ENCODE measurements at places on chromosomes 5 and 9.

GRCh38 chr9:115250621-115251032 lies 132.7 kb upstream of the TNC start:
- peak; percentile 95 for DNase-seq

- peak; percentile 81 for DNase-seq
These were observed 31.2 kb upstream of the SLC28A3 start for GRCh38 chr9:84371737-84372136.

- no peak for DNase-seq
These were observed 96.1 kb downstream of the C9orf152 start for GRCh38 chr9:110111868-110112267.

DNA sequence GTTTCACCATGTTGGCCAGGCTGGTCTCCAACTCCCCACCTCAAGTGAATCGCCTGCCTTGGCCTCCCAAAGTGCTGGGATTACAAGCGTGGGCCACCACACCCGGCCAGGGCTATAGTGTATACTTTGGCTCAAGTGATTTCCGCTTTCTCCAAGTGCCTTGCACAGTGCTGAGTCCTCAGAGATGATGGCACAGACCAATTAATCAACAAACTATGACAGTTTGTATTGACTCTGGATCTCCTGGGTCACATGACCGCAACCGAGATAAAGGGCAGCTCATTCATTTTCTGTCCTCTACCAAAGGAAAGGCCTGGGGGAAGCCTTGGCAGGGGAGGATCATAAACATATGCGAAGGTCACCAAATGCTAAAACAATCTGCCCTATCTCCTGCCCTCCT lies 11.4 kb upstream of the LARP1 start:
- DNase-seq = no peak

DNA sequence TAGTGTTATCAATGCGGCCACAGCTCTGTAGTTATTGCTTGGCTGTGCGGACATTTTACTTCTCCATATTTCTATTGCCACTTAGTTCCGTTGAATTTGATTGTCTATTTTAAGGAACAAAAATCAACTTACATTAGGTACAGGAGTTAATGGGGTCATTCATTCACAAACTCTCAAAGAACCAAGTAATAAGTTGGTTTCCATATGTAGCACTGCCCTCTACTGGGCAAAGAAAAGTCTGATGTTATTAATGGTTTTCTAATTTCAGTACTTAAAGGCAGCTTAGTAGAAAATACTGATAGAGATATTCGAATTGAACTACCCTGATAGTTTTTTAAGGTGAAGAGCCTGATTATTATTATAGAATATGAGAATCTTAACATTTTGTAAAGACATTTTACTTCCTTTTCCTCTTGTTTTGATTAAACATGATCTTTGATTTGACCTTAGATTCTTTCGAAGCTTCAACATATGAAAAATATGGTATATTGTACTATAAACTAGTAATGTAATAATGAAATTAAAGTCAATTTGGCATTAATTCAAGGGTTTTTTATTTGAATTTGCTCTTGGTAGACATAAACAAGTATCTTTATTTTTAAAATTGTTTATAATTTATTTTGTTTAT lies 119.5 kb upstream of the CTNND2 start:
- peak; percentile 38 for DNase-seq

GRCh38 chr9:95316794-95317118 lies 753 bp downstream of the FANCC start:
- peak; percentile 41 for DNase-seq

DNA sequence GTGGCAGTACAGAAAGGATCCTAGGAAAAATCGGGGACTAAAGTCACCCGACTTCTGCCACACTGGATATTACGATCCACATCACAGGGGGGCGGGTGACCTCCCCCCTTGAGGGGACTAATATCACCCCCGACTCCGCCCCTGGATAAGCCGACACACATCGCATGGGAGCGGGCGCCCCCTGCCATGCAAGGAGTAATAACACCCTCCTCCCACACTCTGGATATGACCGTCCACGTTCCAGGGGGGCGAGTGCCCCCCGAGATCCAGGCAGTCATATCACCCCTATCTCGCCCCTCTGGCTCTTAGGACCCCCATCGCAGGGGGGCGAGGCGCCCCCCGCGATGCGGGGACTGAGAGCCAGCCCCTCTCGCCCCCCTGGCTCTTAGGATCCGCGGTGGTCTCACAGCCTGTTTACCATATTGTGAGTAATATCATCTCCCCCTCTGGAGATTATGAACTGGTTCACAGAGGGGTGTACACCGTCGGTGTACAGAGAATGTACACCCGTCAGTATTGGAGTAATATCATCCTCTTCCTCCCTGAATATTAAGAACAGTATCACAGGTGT lies 423.0 kb downstream of the DIRAS2 start:
- DNase-seq = no peak

DNA sequence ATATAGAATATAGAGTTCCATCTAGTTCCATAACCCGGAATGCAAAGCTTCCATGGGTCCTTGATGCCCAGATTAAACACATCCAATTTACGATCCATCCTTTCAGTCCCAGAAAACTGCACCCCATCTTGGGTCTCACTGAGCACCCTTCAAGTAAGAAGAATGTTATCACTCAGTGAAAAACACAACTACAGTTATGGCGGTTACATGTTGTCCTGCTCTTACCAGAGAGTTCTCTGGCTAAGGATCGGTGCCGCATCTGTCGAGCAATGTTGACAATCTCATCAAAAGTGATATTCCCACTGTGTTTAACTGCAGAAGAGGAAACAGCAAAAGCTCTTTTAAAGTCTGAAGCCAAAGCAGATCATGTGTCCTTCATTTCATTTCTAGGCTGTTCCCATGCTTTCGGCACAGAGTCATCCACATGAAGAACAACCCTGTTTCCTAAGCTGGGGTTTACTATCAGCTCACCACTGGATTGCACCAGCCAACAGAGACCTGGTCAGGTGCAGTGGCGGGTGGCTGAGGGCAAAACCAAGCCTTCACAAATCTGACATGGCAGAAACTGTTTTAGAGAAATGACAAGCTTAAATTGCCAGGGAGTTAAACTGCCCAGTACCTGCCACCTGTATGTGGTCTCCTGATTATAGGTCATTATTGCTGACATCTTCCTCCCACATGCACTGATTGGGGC lies 2.9 kb downstream of the RPL12 start:
- DNase-seq = no peak

DNA sequence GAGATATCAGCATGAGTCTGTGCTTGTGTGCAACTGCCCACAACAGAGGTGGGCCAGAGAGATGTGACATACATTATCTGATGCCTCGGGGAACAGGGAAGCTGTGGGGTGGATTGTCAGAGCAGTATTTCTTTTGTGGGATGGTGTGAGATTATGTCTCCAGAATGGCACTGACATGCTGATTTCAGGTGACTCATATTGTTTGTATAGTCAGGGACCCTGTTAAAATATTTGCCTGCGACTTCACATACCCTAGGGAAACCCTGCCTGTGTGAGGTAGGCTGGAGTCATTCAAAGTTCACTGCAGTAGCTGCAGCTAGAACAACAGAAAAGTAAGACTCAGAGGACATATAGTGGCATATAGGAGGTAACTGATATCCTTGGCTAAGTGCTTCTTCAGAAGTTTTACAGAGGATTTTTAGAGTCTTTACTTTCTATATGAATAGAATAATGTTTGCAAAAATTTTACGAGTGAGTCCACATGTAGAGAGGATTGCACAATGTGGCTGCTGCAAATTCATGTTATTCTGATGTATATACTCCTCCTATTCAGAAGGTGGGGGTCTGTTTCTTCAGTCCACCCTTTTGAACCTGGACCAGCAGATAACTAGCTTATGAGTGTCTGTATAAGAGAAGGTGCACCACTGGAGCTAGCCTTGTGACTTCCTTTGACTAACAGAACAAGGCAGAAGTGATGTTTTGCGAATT lies 89.3 kb downstream of the MACIR start:
- peak; percentile 14 for DNase-seq

Data from foreskin fibroblast (primary cell).